ENCODE measurements at places on chromosomes 3 and 15.

DNA sequence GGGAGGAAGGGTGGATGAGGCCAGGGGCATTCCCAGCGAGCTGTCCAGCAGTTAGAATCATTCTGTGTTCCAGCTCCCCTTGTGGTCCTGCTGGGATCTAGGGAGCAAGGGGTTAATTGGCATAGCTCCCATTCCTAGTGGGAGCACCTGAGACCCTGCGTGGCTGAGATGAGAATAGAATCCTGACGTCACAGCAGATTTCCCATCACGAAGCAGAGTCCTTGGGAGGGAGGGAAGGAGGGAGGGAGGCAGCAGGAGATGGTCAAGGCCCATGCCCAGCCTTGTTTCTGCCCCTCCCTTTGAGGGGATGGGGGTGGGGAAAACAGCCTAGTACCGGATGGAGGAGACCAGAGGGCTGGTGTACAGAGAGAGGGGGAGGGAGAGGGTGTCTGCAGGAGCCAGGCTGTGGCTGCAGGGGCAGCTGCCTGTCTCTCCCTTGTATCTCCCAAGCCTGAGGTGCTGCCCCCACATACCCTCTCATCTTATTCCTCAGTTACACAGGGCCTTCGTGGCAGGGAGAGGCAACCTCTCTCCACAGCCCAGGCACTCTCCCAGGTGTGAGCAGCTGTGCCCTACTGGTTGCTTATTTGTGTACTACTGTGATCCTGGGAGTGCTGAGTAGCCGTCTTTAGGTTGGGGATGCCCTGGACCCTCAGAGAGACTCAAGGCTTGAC lies 5.4 kb downstream of the TYRO3 start:
- DNase-seq = peak; percentile 63

GRCh38 chr3:16305111-16305541 lies 40.1 kb downstream of the OXNAD1 start:
- DNase-seq = no peak

GRCh38 chr3:81484520-81484919 lies 276.9 kb downstream of the GBE1 start:
- no peak for DNase-seq

DNA sequence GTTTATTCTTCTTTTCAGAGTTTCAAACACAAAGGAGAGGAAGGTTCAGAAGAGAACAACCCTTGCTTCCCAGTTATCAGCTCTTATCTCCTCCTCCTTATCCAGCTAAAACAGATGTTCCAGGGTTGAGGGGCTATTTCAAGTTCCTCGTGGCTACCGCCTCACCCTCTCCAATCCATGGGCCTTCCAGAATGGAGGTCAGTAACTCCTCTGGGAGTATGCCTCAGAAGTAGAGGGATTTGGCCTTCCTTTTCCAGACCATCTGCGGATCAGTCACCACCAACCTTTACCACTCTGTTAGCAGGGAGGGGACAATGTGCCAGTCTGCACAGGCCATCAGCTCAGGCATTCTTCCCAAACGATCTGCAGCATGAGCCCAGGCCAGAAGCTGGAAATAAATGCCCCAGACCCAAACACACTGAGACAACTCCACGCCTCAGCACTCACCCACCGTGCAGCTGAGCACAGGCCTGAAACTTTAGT lies 14.8 kb downstream of the HTR3C start:
- DNase-seq = no peak

DNA sequence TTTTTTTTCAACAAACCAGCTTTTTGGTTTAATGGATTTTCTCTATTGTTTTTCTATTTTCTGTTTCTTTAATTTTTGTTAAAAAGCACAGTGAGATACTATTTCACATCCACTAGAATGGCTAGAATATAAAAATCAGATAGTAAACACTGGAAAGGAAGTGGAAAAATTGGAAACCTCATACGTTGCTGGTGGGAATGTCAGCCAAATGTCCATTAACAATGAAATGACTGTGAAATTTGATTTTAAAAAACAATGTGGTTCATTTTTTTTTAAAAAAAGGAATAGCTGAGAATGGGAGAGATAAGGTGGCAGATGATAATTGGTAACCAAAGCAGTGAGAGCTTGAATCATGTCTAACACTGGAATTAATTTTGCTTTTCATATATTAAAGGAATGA lies 19.9 kb downstream of the NR2C2 start:
- DNase-seq = no peak

- no peak for DNase-seq
Measured at GRCh38 chr3:75171630-75172230, 492.4 kb upstream of the FRG2C start.

DNA sequence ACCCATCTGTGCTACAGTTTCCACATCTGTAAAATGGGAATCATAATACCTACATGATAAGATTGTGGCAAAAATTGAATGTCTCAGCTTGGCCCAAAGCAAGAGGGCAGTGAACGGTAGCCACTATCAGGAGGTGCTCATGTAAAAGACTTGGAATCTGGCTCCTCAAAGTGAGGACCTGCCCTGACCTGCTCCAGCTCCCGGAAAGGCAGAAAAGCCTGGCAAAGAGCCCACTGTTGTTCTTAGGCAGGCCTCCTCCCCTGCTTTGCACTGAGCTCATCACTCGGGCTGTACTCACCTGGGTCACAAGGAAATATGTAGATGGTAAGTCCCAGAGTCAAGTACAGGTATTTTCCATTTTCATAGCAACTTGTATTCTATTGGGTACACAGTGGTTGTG lies 250.7 kb upstream of the TBL1XR1 start:
- DNase-seq = no peak

DNA sequence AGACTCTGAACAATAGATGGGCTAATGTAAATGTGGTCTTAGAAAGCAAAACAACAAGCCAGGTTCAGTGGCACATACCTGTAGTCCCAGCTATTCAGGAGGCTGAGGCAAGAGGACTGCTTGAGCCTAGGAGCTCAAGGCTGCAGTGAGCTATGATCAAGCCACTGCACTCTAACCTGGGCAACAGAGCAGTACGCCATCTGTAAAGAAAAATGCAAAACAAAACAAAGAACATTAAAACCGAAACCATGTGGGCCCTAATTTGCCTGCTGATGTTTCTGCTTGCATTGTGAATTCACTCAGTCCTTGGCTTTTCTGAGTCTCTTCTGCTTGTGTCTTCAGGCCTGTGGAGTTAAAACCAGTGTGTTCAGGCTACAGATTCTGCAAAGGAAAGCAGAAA lies 56.7 kb downstream of the CCNL1 start:
- DNase-seq = no peak

GRCh38 chr15:75449585-75450306 lies 1.7 kb downstream of the SIN3A start:
- DNase-seq = no peak

DNA sequence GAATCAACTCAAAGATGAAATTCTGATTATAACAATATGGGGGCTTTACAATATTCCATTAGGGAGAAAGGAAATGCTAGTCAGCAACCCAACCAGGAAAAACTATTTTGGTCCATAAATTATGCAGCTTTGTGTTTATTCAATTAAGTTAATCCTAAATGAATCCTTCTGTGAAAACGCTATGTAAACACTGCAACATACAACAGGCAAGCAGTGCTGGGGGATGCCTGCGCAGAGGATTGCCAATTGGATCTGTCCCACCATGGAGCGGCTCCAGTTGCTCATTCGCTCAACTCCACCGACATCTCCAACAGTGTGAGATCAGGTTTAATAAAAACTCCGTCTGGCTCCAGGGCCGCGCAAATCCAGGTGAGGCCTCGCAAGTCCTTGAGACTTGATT lies 290.5 kb upstream of the VEPH1 start:
- no peak for DNase-seq

DNA sequence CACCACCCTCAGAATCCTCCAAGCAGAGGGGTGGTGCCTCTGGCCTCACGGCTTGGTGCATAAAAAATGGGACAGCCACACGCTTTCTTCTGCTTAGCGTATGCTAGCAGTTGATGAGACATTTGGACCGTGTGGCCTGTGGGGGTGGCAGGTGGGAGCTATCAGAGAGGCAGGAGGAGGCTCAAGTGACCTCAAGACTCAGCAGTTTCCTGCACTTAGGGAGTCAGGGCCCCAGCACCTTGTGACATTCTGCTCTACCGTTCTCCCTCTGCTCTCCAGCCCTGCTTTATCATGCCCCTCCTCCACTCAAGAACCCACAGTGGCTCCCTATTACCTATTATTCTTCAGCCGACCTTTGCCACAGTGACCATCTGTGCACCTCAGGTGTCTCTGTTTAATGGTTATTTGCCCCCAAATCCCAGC lies 41.0 kb upstream of the CGNL1 start:
- DNase-seq = no peak

- DNase-seq = no peak
Measured at GRCh38 chr3:12415014-12415680, 69.1 kb upstream of the TSEN2 start.

- no peak for DNase-seq
Measured at GRCh38 chr3:170228093-170228766, 6.0 kb downstream of the PRKCI start.

- no peak for DNase-seq
Measured at GRCh38 chr15:80609512-80609946, 85.6 kb upstream of the ABHD17C start.

DNA sequence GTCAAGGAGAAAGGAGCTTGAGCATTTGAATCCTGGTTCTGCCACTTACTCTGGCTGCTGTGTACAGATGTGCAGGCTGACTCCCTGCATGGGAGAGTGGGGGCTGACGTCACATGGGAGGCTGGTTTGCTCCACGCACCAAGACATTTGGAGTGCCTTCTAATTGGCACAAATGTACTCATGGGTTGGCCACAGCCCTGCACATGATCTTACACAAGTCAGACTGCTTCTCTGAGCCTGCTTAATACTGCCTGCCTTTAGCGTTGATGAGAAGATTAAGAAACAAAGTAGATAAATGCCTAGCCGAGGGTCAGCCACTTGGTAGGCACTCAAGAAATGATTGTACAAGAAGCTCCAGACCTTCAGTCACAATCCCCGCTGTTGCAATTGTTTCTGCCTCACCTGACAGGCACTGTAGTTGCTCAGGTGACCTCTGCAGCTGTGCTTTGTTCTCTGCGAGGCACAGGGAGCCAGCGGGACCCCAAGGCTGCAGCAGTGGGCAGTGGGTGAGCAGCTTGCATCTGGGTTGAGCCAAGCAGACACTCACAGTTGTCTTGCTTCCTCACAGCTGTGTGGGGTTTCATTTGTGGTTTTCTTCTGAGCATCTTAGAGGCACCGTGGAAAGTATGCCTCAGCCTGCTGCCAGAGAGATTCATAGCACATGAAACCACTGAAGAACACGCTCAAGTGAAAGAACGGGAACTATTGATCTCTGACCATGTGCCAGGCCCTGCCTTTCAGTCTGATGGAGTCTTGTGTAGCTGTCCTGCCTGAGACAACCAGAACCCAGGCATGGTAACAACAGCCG lies 33.1 kb downstream of the GRK7 start:
- no peak for DNase-seq

- no peak for DNase-seq
Measured at GRCh38 chr3:128294999-128295468, 141.8 kb downstream of the EEFSEC start.

All from nephron progenitor cell (in vitro differentiated cells).